ENCODE measurements at places on chromosomes 5 and 9.
A peak's percentile ranks its signal among the peaks of the same experiment; 100 is the strongest.

- no peak for DNase-seq
These were observed 26.0 kb upstream of the C9orf72 start for GRCh38 chr9:27599102-27599869.

DNA sequence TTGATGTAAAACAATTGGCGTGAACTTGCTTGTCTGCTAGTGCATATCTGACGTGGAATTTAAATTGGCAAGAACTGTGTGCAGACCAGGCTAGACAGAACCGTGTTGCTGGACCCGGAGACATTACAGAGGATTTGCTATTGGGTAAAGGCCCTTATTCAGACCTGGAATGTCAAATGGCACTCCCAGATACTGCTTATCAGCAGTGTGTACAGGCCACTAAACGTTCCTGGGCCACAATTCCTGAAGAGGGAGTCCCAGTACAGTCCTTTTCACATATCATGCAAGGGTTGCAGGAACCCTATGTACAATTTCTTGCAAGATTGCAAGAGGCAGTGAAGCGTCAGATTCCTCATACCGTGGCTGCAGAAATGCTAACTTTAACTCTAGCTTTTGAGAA is 13.5 kb upstream of the MCCC2 start:
- no peak for DNase-seq

GRCh38 chr9:84772511-84772910 is 103.0 kb downstream of the NTRK2 start:
- DNase-seq = no peak

- no peak for DNase-seq
These were observed 129.6 kb upstream of the HMHB1 start for GRCh38 chr5:143682246-143682905.

DNA sequence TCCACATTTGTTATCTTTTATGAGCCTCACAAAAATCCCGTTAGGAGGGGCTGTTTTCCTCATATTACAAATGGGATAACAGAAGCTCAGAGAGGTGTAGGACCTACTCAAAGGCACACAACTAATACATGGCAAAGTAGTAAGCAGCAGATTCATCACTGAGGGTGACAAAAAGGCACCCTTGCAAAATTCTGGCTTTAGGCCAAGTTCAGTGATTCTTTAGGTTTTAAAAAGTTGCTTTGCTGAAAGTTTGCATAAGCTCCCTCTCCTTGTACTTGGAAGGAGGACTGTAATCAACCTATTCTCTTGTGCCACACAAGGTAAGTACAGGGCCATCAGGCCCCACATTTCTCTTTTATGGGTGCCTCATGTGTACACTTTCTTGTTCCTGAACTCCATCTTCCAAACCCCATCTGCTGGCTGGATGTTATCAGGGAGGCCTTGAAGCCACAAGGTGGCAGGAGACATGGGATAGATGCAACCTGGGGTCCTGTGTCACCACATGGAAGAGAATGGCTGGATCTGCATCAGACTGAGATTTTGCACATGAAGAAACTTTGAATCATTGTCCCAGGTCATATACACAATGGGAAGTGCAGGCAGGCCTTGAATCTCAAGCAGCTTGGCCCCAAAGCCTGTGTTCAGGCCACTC is 311.6 kb downstream of the MSX2 start:
- no peak for DNase-seq

DNA sequence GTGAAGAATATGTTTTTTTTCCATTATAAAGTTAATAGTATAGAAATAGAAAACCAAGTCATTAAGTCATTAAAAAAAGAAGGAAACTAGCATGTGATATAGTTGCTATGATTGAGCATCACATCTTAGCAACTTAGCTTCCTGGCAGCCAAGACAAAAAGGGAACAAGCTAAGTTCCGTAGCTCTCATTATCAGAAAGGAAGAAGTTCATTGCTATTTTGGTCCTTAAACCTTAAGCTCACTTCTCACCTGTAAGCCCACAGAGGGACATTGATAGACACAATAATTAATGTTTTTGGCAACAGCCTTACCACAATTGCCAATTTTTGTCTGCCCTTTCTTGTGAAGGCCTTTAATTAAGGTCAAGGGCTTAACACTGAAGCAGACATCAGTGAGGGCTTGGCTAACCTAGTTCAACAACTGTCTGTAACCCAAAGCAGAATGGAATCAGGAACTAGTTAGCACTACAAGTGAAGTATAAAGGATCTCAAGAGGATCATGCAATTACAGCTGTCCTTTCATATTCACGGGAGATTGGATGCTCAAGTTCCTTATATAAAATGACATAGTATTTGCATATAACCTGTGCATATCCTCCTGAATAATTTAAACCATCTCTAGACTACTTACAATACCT is 24.0 kb upstream of the KLF4 start:
- no peak for DNase-seq

GRCh38 chr5:98398465-98398864 is 375.0 kb upstream of the RGMB start:
- DNase-seq = no peak

DNA sequence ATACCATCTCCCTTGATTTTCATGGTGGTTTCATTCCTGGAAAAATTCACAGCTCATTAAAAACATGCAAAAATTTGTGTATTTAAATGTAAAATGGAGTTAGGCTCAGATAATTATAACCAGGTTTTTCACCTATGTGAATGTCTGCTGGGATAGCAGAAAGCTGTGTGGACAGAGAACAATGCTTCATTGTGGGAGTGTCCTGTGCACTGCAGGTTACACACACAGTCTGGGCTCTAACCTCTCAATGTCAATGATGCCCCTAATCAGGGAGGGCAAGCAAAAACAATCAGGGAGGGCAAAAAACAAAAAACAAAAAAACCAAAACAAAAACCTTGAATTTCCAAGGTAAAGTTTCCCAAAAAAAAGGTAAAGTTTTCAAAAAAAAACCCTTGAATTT is 158.9 kb upstream of the KLF9 start:
- no peak for DNase-seq

DNA sequence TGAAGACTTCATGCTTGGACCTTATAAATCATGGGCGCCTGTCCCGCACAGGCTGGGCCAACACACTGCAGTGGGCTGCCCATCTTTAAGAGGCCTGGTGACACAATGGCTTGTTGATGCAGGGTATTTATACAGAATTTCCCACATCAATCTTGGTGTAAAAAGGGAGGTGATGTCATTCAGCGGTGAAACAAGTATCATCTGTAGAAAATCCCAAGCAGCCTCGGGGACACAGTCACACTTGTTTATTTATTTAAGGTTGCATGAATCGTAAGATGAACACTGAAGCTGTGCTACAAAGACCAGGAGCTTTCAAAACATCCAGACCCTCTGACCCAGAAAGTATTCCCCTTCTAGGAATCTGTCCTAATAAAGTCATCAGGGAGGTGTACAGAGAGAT is 40.5 kb downstream of the SMIM23 start:
- DNase-seq = no peak

DNA sequence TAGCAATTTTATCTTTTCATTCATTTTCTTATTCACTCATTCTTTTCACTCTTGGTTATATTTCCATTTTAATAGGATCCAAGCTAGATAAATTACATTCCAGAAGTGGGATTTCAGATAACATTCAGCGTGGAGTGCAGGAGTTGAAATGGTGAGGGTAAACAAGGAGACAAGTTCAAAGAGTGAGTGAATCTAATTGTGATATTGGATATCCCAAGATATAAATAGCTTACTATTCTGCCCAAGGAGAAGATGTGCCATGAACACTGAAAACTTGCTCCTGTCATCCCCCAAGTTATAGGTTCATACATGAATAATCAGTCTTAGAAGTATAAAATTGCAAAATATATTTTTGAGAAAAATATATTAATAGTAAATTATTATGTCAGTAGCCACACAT is 459.3 kb downstream of the CETN3 start:
- no peak for DNase-seq

DNA sequence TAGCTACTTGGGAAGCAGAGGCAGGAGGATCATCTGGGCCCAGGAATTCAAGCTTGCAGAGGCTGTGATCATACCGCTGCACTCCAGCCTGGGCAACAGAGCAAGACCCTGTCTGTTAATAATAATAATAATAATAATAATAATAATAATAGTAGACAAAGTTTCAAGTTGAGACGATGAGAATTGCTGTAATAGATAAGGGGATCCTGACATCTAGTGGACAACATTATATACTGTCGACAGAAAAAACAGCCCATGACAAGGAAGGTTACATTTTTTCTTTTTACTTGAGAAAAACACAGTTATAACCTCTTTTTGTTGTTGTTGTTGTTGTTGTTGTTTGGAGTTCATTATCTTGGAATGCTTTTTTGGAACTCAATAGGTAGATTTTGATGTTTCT is 35.3 kb downstream of the NDFIP1 start:
- DNase-seq = no peak

DNA sequence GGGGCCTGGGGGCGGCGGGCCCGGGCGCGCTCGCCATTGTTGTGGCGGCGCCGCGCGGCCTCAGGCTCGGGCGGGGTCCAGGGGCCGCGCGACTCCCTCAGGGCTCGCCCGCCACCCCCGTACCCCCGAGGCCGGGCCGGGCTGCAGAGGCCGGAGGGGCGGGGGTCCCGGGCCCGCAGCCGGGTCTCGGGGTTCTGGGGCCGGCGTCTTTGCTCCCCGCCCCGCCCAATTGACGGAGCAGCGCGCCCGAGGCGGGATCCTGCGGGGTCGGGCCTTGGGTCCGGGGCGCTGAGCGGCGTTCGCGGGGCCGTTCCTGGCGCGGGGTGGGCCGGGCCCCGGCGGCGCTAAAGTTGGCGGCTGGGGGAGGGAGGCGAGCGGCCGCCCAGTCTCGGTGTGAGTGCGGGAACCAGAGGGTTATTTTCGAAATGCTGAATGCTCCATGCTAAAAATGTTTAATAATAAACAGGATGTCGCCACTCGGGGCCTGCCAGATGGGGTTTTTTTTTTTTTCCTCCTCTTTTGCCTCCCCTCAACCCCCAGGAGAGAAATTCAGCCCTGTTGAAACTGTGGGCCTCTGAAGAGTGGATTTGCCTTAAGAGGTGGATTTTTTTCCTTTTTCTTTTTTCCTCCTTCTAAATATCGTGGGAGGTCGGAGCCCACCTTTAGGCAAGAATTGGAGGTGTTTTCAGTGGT is 724 bp downstream of the PRRC2B start:
- DNase-seq = peak; percentile 30

DNA sequence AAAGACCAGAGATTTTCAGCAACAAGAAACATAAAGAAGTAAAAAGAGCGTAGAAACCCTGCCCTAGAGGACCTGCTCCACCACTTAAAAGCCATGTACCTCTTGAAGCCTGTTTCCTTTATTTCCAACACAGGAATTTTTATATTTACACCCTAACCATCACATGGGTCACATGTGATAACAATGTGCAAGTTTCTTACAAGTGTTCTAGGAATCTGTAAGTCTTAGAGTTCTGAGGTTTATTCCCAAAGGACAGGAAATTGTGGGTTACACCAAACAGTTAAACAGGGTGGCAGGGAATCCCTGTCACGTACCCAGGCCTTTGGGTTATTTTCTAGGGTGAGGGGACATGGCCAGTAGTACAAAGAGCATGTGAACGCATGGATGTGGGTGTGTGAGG is 108.6 kb upstream of the CCDC152 start:
- no peak for DNase-seq

GRCh38 chr5:32369542-32370155 is 56.9 kb upstream of the MTMR12 start:
- DNase-seq = no peak

DNA sequence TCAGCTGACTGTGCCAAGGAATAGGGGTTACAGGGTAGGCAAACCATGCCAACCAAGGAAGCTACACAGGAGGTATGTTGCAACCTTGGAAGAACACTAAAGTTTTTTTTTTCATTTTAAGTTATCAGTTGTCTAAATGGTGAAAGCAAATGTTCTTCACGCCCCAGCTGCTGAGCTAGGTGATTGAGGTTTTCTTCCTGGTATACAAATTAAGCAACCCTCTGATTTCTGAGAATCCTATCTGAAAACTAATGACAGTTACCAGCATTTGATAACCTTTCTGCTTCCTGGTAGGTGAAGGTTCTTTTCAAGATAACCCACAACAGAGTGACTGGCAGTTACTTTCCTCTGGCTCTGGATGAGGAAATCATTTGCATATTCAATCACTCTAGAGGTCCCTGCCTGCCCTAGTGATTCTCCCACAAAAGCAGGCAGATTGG is 194.9 kb downstream of the ATP10B start:
- DNase-seq = no peak

DNA sequence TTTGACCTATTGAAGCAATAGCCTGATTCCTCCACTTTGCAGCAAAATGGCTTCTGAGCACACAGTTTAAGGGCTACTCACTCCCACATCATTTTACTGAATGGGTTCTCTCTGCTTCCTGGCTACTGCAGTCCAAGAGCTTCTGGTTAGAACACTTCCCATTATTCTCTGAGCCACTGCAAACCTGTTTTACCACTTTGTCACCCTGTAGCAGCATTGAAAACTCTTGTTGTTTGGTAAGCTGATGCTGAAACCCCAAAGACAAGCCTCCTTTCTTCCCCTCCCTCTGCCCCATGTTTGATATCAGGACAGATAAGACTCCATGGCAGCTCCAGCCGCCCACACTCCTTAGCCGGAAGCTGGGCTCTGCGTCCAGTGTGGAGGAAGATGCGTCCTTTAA is 84.4 kb upstream of the RARS1 start:
- DNase-seq = no peak

GRCh38 chr5:138754699-138755057 is 1.5 kb downstream of the CTNNA1 start:
- no peak for DNase-seq

- DNase-seq = no peak
These were observed 37.6 kb upstream of the PCAT7 start for GRCh38 chr9:94517254-94517653.

- DNase-seq = no peak
These were observed 55.7 kb upstream of the EQTN start for GRCh38 chr9:27352457-27353165.

GRCh38 chr5:141834331-141834730 is 43.9 kb downstream of the PCDH1 start:
- DNase-seq = no peak

- no peak for DNase-seq
These were observed 53.9 kb downstream of the SEMA6A start for GRCh38 chr5:116520771-116521170.

DNA sequence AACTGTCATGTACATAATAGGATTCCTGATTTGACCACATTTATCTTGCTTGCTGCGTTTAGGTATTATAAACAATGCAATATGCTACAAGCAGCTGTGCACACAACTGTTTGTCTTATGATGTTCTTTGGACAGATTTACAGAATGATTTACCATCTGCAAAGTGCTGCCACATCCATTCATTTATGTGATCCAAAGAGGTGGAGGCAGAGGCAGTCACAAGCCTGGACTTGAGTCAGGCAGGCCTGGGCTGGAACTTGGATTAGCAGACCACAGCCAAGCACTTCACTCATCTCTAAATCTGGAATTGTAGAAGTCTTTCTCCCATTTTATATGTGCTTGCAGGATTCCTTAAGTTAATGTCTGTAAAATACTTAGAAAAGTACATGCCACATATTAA is 149.0 kb downstream of the INSYN2B start:
- DNase-seq = no peak

GRCh38 chr9:110538647-110539041 is 40.9 kb downstream of the SVEP1 start:
- DNase-seq = no peak

GRCh38 chr5:144030904-144031303 is 139.6 kb downstream of the YIPF5 start:
- no peak for DNase-seq
